DMS53 (cell line): ENCODE measurements at places on chromosomes 2 and 18.

DNA sequence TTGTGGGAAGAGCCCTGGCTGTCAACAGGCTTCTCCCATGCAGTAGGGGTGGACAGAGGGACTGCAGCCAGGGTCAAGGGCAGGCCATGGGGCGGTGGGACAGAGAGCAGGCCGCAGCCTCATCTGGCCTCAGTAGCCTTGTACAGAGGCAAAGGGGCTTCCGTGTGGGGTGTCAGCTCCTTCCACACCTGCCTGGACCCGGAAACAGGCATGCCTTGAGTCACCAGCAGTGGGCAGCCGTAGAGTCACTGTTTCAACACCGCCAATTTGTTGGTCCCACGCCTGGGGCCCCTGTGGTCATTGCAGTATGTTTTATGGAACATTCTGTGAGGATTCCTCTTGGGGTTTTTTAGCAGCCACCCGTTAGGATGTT is 173.0 kb downstream of the SMAD7 start:
- DNase-seq = no peak

DNA sequence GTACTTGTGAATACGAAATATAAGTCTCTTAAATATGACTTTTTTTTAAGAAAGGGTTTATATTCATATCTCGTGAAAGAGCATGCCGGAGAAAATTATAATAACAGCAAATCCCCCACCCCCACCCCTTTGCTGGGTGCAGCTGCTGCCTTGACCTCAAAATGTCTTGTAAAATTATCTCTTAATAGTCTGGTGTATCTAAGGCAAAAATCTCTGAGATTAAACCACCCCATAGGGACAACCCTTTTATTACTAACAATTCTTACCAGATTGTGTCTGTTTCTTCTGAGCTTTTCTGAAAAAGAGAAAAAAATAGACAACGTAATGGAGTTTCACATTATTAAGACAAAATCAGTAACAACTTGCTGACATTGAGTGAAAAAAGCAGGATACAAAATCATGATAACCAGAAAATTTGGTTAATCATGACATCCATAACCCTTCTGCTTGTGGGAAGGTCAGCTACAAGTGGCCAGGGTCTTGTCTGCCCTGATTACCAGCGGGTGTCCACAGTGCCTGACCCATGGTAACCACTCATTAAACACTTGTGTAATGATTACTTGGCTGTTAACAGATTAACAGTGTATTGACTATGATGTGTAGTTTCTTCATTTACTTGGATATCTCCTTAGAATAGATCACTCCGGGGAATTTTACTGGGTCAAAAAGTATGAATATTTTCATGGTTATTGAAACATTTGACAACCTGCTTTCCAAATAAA is 1.5 kb downstream of the STRADB start:
- DNase-seq = no peak

DNA sequence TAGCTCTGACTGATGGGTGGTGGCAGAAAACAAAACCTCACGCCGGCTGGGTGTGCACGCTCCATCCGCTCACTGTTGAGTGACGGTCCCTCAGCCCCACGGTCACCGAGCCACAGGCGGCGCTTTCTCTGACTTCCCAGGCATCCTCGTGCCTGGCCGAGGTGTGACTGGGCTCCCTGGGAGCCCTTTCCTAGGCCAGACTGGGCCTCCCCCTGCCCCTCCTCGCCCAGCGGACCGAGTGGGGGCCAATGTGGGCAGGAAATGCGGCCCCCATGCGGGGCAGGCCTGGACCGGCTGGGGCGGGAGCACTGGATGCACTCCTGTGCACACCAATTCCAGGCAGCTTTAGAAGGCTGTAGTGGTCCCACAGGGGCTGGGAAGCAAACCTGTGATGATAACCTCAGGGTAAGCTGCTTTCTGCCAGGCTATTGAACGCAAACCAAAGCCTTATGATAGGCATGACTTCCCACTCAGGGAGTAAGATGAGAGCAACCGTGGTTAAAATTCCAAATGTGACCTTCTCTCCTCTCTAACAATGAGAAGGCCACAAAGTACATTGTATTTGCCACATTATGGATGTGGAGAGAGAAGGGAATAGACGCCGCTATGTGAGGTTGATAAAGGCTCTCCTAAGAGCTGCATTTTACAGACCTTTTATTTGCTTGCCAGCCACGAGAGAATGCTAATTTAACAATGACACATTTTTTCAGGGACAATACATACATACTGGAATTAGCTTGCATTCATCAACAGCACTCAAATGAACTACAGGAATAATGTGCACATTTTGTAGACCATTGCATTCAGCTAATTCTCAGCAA is 83.9 kb upstream of the PGAP1 start:
- no peak for DNase-seq

DNA sequence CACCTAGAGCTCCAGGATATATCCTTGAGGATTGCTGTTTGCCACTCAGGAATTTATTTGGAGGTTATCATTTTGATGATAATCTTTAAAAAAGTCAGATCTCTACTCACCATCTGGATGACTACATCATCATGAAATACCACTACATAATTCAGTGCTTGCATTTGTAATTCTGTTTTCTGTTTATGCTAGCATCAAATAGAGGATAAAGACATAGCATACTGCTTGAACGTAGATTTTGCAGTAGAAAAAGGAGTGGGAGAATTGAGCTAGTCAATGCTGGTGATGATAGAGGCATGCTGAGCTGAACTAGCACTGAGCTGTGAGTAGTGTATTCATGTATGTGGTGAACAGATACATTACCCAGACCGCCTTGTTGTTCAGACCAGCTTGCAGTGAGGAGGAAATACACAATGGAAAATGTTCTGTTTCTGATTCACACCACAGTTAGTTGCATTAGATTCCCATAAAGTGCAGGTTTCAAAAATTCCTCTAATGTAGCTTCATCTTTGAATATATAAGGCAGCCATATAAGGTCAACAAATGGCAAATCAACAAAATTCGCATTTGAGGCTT is 68.8 kb upstream of the CDC42EP3 start:
- DNase-seq = no peak

DNA sequence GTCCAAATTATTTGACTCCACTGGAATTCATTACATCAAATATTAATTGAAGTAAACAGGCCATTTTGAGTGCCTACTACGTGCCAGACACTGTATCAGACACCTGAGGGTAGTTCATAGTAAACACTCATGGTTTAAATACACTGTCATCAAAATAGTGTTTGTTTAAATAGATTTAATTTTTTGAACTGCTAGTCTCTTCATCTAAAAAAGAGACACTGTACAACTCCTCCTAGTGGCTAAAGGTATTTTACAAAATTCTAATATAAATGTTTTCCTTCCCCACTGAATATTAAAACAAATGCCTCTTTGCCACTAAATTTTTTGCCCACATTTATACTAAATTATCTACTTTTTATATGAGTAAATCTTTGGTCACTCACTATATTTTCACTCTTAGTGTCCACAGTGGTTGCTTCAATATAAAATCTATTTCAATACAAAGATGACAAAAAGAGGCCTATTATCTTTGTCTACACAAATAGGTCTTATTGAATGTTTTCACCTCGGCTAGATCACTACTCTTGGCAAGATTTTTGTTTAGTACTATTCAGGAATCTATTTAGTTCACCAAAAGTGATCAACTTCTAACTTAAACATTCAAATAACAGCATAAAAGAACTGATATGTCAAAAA is 122.1 kb downstream of the TMEM247 start:
- peak; percentile 19 for DNase-seq

GRCh38 chr2:173963323-173963816 is 1.8 kb downstream of the SP3 start:
- peak; percentile 89 for DNase-seq

DNA sequence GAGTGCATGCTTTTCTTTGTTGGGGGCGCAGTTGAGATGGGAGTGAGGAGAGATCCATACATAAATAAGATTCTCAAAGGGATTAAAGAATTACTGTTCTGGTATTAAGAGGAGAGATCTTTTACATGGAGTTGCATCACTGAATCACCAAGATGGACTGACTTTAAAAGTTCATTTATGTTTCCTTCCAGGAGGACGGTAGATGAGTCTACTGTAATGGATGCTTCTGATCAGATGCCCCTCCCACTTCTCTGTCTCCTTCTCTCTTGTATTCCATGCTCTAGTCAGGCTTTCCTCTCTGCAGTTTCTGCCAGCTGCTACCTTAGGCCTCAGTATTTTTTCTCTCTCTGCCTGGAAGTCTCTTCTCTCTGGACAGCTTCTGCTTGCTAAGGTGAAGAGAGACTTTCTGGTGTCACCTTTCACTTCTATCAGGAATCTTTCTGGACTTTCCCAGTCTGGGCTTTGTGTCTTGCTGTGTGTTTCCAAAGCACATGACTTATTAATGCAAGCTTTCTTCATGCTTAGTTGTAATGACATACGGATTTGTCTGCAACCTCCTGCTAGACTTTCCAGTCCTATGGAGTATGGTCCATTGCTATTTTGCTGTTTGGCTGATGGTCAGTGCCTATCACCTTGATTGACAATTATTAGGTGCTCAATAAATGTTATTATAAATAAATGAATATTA is 23.6 kb downstream of the FAM171B start:
- DNase-seq = peak; percentile 32

DNA sequence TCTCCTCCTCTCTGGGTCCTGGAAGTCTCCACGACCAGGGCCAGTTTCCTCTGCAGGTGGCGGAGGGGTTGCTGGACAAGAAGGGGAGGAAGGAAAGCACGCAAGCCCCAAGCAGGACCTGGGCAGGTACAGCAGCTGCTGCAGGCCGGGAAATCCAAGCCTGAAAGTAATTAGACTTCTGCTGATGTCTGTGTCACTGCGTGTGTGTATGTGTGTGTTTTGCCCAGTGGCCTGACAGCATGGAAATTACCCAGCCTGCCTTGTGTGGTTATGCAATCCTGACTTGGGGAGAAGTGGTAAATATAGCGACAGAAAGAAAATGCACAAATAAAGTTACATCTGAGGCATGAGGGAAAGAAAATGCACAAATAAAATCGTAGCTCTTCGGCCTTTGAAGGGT is 121.8 kb upstream of the ZBTB14 start:
- DNase-seq = no peak

- no peak for DNase-seq
Measured at GRCh38 chr2:231542136-231542535, 11.9 kb upstream of the NMUR1 start.

DNA sequence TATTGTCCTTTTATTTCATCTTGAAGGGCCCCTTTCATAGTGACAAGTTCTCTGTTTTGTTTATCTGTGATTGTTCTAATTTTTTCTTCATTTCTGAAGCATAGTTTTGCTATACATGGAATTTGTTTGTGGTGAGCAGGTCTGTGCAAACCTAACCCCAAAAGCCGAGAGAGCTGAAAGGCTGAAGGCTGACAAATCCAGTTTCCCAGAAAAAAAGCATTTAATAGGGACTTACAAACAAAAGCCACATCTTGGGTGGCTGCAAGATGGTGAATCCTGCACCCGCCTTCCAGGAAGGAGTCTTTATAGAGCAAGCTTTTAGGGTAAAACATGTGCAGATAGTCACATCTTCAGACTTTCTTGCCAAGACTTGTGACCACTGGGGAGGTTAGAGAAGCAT is 473.4 kb upstream of the TRIB2 start:
- no peak for DNase-seq

DNA sequence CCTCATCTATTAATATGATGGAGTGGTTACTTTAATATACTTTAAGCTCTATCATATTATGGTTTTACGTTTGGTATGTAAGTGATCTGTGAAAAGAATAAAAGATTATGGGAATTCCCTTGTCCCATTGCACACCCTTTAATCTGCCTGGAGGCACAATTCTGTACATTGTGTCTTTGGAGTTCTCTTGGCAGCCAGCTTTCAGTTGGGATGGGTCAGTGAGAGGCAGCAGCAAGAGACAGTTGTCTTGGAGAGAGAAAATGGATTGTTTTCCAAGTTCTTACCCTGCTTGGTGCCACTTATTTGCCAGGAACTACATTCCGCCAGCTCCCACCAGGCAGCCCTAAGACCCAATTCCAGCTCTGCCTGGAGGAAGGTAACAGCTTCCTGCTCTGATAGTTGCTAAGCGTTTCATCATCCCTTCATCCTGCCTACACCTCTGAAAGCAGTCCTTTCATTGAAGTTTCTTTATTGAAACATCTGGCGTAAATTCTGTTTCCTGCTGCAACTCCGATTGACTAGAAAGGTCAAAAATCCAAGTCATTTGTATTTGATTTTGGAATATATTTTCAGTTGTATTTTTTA is 365.2 kb downstream of the AKAIN1 start:
- DNase-seq = peak; percentile 13

DNA sequence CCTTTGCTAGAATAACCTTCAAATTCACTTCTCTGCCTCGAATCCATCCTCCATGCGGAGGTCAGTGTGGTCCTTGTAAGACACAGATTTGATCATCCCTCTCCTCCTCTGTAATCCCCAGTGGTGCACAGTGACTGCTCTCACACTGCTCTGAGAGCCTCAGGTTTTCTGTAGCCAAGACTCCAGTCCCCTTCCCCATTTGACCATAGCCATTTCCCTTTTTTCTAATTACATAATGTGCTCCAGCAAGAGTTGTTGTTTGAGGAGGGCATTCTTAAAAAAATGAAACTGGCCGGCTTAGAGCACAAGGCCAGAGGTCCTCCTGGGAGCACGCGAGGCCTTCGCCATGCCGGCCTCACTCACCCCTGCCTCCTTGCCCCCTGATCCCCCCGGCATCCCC is 34.7 kb upstream of the LPIN1 start:
- no peak for DNase-seq

- DNase-seq = peak; percentile 54
Measured at GRCh38 chr2:17148407-17149145, 369.7 kb downstream of the RAD51AP2 start.

DNA sequence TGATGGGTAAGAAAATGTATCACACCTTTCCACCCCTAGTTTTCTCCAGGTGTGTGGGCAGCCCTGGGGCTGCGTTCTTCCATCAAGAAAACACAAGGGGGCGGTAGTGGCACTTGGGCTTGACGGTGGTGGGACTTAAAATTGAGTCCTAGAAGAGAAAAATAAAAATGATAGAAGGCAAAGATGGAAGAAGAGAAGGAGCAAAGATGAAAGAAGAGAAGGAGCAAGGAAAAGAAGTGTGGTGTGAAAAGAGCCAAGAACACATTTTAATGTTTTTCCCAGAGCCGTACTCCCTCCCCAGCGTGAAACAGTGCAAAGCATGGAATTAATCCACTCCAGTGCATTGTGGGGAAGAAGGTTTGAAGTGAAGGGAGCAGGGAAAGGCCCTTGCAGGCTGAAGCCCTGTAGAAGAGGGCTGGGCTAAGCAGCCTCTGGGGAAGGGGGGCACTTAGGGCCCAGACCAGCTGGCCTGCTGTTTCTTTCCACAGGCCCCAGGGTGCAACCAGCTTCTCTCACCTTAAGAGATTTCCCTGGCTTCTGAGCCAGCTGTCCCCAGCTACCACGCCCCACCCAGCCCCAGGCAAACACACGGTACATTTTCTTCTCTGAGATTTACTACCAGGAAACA is 256.8 kb downstream of the RNF152 start:
- peak; percentile 88 for DNase-seq
